Mesothelial cell of epicardium (in vitro differentiated cells): ENCODE measurements at places on chromosomes 1 and 21. TPM values are rescaled to one million over a fixed set of nuclear protein-coding genes. Genes with fewer than 3 reads are reported as not detected.

The OR2AK2 gene
- not detected in 3 replicates for total RNA-seq

The LMOD1 gene
- total RNA-seq, result 4.8 to 5.6 TPM (median 5.4 TPM) in 3 replicates

The CTSS gene
- 2.1 to 3.1 TPM (median 2.6 TPM) in 3 replicates for total RNA-seq

The ZSWIM5 gene
- 2.0 to 2.5 TPM (median 2.4 TPM) in 3 replicates for total RNA-seq

The RHD gene
- total RNA-seq, result not detected in 3 replicates

The LRRN2 gene
- 3.3 to 4.3 TPM (median 3.9 TPM) in 3 replicates for total RNA-seq

The ATP6V1G3 gene
- not detected in 3 replicates for total RNA-seq

The MIGA1 gene
- total RNA-seq, result 18.9 to 19.8 TPM (median 19.2 TPM) in 3 replicates

The CFHR1 gene
- 0.45 TPM in 1 of 3 replicates, not detected in the others for total RNA-seq

The SPRR2E gene
- total RNA-seq, result 1.2 to 1.9 TPM (median 1.9 TPM) in 3 replicates

The SERPINC1 gene
- total RNA-seq, result 0.22 to 0.27 TPM (median 0.23 TPM) in 3 replicates

The CSDE1 gene
- 524 to 556 TPM (median 530 TPM) in 3 replicates for total RNA-seq

The CFAP74 gene
- 0.16 to 0.42 TPM (median 0.18 TPM) in 3 replicates for total RNA-seq

The CDK18 gene
- 28.7 to 33.2 TPM (median 31.1 TPM) in 3 replicates for total RNA-seq

The LCA5L gene
- 0.86 to 1.6 TPM (median 1.3 TPM) in 3 replicates for total RNA-seq

The GPR37L1 gene
- 0.07 to 0.11 TPM (median 0.09 TPM) in 3 replicates for total RNA-seq

The TSPAN1 gene
- total RNA-seq, result 0.51 to 0.63 TPM (median 0.52 TPM) in 3 replicates

The ITSN1 gene
- 66.6 to 77.5 TPM (median 74.3 TPM) in 3 replicates for total RNA-seq

The SNX7 gene
- 16.1 to 20.2 TPM (median 18.8 TPM) in 3 replicates for total RNA-seq

The CALML6 gene
- 1.6 to 2.7 TPM (median 1.9 TPM) in 3 replicates for total RNA-seq

The RGS2 gene
- 51.6 to 55.2 TPM (median 54.4 TPM) in 3 replicates for total RNA-seq

The TMPRSS15 gene
- total RNA-seq, result 0.80 to 1.9 TPM (median 1.4 TPM) in 3 replicates

The FAAP20 gene
- 92.2 to 100 TPM (median 94.1 TPM) in 3 replicates for total RNA-seq

The OR2L3 gene
- not detected in 3 replicates for total RNA-seq

The RAB3B gene
- 3.8 to 4.0 TPM (median 3.9 TPM) in 3 replicates for total RNA-seq

The PRDM15 gene
- total RNA-seq, result 9.7 to 12.0 TPM (median 10.9 TPM) in 3 replicates

The AMY2A gene
- total RNA-seq, result not detected in 3 replicates
